Frontal cortex (tissue), 4 donors: ENCODE measurements at places on chromosomes 4 and X.

DNA sequence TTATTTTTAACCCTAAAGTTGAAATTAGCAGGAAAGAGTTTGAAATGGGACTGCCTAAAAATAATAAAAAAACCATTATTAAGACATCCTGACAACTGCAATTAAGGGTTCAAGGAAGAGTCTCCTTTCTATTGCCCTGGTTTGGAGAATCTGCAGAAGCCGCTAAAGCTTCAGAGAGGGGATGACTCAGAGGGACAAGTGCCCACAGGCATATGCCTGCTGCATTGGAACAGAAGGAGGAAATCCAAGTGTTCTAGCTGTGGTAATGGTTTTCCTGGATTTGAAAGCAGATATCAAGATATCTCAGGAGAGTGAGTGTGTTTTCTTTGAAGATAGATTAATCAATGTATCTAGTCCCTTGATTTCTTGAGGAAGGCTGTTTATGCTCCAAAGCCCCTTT is 235.1 kb upstream of the TAPT1 start:
- DNase-seq, result no peak

GRCh38 chr4:105683038-105683437 is 25.5 kb downstream of the INTS12 start:
- DNase-seq, result no peak

GRCh38 chrX:17679820-17680219 is 57.5 kb upstream of the SCML1 start:
- DNase-seq, result no peak

- DNase-seq, result no peak
Measured at GRCh38 chr4:158128540-158128939, 44.3 kb downstream of the GASK1B start.

DNA sequence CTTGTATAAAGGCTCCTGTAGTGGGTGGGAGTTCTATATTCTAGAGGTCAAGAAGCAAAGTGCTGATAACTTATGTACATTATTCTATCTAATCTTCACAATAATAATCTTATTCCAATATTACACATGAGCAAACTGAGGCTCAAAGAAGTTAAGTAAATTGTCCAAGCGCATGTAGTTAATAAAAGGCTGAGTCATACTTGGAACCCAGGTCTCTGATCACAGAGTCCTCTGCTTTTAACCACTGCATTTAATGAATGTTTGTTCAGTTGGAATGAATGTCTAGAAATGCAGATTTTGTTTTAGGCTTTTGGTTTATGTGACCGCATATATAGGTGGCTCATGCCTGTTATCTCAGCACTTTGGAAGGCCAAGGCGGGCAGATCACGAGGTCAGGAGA is 88.4 kb upstream of the PAQR3 start:
- no peak for DNase-seq

DNA sequence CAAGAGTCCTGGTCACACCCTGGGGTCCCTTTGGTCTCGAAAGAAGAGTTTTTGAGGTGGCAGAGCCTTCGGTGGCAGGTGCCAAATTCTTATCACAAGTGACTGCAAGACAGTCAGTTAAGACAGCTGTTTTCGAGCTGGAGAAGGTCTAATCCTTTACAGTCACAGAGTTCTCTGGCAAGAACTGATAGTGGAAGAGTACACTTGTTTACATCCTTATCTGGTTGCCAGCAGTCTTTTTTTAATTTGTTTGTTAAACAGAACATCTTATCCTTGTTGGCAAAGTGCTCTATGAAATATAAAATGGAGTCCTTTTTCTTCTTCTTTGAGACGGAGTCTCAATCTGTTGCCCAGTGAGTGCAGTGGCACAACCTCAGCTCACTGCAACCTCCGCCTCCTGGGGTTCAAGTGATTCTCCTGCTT is 50.4 kb upstream of the ELOVL6 start:
- no peak for DNase-seq

DNA sequence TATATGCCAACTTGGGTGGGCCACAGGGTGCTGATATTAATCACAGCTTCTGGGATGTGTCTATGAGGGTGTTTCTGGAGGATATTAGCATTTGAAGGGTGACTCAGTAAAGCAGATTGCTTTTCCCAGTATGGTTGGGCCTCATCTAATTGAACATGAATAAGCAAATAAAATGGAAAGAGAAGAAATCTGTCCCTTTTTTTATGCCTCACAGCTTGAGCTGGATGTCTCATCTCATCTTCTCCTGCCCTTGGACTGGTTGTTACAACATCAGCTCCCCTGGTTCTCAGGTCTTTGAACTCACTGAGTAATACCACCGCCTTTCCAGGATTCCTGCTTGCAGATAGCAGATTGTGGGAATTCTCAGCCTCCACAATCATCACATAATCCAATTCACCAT is 1149.2 kb downstream of the PCDH18 start:
- no peak for DNase-seq

DNA sequence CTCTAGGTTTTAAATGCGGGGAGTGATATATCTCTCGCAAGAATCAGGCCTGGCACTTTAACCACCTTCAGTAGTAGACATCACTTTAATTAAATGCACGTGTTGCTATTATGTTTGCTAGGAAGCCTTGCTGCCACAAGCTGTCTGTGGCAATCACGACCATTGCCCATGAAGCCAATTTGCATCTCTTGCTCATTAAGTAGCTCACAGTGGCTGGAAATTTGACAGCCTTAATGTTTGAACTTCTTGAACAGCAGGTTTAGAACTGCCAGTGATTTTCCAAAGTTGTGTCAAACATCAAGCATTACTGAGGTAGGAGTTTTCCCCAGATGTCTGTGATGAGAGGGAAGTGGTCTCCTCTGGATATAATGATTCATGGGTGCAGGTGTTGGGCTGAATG is 642.3 kb upstream of the CPEB2 start:
- no peak for DNase-seq

- no peak for DNase-seq
Measured at GRCh38 chrX:79139446-79139845, 5.0 kb upstream of the GPR174 start.

- DNase-seq, result no peak
Measured at GRCh38 chr4:100177855-100178254, 12.4 kb downstream of the DDIT4L start.

GRCh38 chr4:12635629-12636028 is 848.5 kb downstream of the RAB28 start:
- no peak for DNase-seq

DNA sequence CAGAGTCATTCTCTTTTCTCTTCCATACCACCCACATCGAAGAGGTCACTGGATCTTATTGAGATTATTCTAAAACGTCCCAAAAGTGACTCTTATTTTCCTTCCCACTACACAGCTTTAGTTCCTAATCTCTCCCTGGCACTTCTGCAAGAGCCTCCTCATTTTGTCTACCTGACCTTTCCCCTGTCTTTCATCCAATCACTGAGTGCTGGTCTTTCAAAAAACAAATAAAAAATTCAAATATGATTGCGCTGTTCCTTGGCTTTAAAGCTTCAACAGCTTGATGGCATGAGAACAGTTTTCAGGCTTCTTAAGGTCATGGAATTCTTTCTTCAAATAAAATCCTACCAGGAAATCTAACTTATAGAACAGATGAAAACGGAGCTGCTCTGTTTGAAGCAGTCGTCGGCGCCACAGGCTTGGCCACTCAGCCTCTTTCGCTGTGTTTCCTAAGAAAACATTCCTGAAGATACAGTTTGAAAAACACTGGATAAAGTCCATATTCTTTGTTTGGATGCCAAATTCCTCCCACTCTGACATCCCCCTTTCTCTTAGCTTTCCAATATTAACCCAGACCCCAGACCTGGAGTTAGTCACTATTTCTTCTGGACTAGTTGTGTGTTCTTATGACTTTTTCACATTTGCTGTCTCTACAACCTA is 12.5 kb downstream of the SYTL5 start:
- DNase-seq, result no peak

- no peak for DNase-seq
Measured at GRCh38 chr4:6205567-6205931, 5.2 kb upstream of the JAKMIP1 start.

DNA sequence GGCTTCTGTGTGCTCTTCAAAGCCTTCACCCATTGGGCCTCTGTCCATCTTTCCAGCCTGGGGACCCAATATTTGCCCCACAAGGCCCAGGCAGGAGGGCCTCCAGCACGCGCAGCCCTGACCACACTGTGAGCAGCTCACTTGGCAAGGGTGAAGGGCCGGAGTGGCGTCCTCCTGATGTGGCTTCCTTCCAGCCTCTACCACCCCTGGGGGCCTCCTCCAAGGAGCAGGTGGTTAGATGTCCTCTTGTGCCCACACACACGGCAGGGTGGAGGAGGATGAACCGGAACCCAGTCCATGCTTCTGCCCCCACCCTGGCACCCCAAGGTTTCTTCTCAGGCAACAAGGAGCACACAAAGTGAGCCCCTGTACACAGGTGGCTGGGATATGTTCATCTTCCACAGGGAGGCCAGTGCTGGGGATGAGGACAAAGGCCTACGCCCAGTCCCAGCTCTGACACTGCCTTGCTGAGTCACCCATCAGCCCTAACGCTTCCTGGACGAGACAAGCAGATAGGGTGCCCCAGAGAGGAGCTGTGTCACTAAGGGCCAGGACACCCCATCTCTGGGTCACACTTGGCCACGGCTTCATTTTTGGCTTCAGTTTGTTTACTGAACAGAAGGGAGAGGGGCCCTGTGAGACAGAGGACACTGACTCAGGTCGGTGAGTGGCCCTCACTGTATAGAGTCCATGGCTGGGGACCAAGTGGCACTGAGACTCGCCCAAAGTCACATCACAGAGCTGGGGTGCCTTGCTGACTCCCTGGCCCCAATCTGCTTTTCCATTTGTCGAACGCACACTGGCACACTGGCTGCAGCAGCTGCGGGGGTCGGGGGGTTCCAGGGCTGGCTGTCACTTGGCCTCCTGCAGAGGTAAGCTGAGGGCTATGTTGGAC is 1.9 kb downstream of the UBL4A start:
- DNase-seq, result no peak

- DNase-seq, result no peak
Measured at GRCh38 chr4:335515-335914, 2.1 kb upstream of the ZNF141 start.

- DNase-seq, result no peak
Measured at GRCh38 chrX:115952417-115953092, 218.0 kb upstream of the AGTR2 start.

DNA sequence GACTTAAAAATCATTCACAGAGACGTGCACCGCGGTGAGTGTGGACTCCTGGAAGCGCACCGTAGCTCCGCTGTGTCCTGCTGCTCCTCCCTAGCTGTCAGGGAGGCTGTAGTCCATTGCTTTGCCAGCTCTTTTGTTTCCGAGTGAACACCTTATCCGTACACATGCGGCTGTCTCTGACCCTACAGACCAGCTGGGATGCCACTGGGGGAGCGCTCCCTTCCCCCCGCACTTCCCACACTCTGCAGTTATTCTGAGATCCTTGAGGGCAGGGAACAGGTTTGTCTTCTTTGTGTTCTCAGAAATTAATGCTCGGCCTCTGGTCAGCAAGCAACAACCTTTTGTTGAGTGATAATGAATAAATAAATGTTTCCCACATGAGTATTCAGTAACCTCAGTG is 33.7 kb upstream of the MSANTD1 start:
- no peak for DNase-seq

DNA sequence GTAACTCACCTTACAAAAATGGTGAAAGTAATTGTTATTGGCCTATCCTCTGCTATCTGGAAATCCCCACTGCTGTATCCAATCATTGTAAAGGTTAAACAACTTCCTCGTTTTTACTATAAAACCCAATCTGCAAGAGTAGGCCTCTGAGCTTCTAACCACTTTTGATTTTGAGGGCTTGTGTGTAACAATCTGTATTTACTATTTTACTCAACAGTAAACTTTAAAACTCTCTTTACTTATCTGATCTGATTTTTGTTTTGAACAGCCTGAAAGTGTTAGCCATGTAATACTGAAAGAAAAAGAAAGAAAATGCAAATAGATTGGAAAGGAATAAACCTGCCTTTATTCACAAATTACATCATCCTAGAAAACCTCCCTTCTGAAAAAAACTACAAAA is 63.1 kb downstream of the SLC10A7 start:
- DNase-seq, result no peak

- DNase-seq, result no peak
Measured at GRCh38 chrX:107970073-107970472, 12.1 kb downstream of the TEX13B start.

DNA sequence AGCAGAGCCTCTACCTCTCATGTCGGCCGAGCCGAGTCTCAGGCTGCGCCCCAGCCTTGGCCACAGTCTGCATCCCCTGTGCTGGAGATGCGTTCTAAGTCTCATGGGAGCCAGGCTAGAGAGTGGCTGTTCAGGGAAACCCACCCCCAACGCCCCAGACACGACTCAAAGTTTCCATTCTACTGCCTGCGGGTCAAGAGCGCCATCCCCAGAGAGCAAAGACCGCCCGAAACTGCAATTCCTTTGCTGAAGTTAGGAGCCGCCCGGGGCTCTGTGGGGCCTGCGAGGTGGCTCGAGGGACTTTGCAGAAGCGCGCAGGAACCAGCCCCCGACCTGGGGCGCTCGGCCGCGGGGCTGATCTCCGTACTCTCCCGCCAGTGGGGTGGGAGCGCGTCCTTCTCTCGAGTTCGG is 10.0 kb upstream of the ELF4 start:
- DNase-seq, result no peak

GRCh38 chr4:37990731-37991245 is 30.6 kb downstream of the PTTG2 start:
- no peak for DNase-seq

GRCh38 chr4:156545003-156545785 is 426.4 kb downstream of the PDGFC start:
- DNase-seq, result no peak

DNA sequence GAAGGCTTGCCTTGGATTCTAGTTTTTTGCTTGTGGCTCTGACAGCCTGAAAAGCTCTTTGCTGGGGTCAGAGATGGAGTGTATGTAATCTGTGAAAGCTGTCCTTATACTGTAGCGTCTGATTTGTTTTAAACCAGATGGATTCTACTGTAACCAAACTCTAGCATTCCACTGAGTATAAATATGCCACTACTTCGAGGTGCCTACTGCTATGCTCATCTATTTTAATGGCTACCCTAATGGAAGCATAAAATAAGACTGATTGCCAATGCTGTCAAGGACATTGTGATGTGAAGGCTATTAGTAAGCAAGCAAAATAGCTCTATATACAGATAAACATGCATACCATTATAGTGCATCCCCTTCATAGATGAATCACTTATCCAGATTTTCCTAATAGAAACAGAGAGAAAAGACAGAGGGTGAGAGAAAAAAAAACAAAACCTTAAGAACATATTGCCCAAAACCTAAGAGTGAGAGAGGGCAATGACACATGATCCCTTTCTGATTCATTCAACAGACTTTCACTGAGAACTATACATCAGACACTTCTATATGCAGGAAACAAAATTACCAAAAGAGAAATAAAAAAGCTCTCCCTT is 1025.8 kb upstream of the LCORL start:
- DNase-seq, result no peak
